ENCODE measurements at places on chromosomes 16 and 17. TPM values are rescaled to one million over a fixed set of nuclear protein-coding genes. Genes with fewer than 3 reads are reported as not detected.

Gene CD68
- 38.4 TPM for total RNA-seq

Gene ALKBH5
- 219 TPM for total RNA-seq

Gene RBFOX1
- 113 TPM for total RNA-seq

Gene MFAP4
- 8.7 TPM for total RNA-seq

GRCh38 chr16:12311309-12311708 lies 334.8 kb downstream of the SNX29 start:
- DNase-seq: no peak

GRCh38 chr16:74580833-74581232 lies 26.1 kb downstream of the GLG1 start:
- no peak for DNase-seq

GRCh38 chr16:78147911-78148401 lies 48.5 kb downstream of the WWOX start:
- DNase-seq: no peak

GRCh38 chr16:65336160-65336559 lies 214.3 kb upstream of the CDH11 start:
- DNase-seq: no peak

GRCh38 chr16:56413381-56413780 lies 12.0 kb downstream of the AMFR start:
- no peak for DNase-seq

DNA sequence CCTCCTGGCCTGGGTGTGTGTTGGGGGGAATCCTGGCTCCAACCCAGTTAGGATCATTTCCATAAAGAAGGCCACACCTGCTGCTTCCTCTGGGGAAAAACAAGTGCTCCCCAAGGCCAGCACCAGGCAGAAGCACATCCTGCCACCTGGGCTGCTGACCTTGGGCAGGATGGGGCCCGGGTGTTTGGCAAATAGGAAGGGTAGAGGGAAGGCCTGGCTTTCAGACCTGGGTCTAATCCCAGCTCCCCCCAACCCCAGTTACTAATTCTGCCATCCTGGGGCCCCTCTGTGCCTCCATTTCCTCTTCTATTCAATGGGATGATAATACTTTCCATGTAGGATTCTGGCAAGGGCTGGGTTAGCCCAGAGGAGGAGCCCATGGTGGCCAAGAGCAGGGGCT lies 3.0 kb upstream of the NLRC5 start:
- DNase-seq: peak; percentile 51

Data from psoas muscle (tissue), 8 donors.